HCEC 1CT (cell line): ENCODE measurements at places on chromosomes 7 and 10.

DNA sequence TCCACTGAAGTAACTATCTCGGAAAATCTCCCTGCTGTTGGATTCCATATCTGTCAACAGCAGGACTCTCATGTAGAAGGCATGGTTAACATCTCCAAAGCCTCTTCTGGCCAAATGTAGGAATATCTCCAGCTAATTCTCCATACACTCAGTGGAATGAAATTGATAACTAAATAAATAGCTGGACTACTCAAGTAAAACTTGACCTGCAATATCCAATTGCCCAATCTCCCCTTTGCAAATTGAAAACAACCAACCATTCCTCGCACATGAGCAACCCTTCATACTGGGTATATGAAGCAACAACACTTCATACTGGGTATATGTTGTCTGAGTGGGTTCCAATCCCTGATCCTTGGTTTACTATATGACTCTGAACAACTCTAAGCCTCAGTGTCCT lies 105.4 kb upstream of the KMT2E start:
- DNase-seq, result no peak

DNA sequence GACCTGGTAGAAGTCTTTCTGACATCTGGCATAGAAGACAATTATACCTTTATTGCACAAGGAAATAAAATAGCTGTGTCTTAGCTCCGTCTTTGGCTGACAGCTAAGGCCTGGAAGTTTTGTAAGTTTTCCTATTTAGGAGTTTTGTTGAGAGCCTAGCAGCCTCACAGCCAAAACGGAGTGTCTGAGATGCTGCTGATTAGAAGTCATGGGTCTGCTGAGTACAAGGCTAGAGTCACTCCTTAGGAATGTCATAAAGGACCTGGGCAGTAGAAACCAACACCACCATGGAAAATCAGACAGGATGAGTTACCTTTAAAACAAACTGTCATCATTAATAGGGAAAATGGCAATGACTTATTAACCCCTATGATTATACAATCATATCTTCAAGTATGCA lies 442.5 kb downstream of the KCNMA1 start:
- DNase-seq, result peak; percentile 89

DNA sequence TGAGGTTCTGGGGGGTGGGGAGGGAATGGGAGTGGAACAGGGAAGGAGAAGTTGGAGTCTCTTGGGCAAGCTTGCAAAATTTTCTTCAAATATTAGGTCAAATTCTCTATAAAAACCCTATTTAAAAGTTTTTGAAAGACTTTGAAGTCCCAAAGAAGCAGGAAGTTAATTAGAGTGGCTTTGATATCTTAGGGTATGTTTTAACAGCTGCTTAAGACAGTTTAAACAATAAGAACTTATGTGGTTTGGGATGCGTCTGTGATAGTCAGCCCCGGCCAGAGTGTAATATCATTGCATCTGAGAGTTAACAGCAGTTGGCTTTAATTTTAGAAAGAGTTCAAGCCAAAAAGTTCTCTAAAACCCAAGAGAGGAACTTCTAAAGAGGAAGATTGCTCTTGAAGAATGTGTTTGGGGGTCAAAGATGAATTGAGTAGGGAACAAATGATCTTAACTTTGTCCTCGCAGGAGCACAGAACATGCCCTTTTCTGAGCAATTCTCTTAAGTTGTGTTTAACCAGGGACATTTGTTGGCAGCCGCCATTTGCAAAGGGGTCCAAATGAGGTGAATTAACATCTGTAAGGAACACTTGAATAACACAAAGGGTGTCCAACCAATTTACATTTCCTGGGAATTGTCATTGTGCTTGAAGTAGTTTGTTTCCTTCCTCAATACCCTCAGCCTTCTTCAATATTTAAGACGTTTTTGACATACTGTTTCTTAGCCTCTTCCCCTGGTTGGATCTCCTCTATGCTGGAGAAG lies 182.4 kb downstream of the PTEN start:
- DNase-seq, result no peak

DNA sequence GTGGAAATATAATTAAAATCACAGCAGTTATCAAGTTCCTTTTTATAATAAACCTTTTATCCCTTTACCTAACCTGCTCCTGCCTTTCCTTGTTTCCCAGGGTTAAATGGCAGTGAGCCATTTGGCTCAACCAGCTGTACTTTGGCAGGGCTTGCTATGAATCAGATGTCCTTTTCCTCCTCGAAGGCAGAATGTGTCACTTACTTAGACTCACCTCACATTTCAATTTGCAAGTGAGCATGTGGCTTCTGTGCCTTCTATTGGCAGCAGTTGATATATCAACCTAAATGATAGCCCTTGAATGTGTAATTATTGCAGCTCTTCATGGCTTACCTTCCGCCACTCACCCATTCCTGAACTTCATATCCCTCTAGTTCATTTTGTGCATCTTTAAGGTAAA lies 301.7 kb downstream of the CSTF2T start:
- DNase-seq, result peak; percentile 78

DNA sequence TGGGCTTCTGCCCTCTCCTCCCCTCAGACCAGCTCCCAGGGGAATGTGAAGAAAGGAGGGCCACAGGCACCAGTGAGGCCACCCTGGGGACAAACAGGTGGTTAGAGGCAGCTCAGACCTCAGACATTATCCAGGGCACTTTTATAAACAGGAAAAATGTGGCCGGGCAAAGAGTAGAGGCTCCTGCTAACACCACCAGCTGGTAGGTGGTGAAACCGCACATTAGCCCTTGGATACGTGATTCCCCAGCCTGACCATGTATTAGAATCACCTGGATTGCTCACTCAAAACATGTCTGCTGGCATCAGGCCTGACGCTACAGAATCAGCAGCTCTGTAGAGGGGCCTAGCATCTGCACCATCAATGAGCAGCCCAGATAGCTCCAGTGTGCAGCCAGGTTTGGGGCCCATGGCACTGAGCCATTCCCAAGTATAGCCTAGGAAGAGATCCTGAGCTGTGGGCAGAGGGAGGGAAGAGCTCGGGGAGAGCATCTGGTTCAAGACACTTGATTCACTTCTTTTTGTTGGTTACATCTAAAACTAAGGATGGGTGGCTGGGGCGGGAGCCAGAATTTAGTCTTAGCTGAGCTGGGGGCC lies 37.1 kb downstream of the GPR26 start:
- no peak for DNase-seq
